ENCODE measurements at places on chromosomes 4 and X. TPM values are rescaled to one million over a fixed set of nuclear protein-coding genes. Genes with fewer than 3 reads are reported as not detected.

Gene CWH43
- not detected for total RNA-seq

Gene NEIL3
- total RNA-seq = 10.8 TPM

Gene GPAT3
- total RNA-seq = 1.8 TPM

Gene CDKL2
- total RNA-seq = 1.4 TPM

Gene SOWAHB
- 0.65 TPM for total RNA-seq

Gene KCTD8
- total RNA-seq = 3.7 TPM

Gene RTL5
- total RNA-seq = 1.9 TPM

Gene ADH7
- total RNA-seq = not detected

Gene DYNLT3
- total RNA-seq = 3.7 TPM

Gene HS6ST2
- total RNA-seq = 3.7 TPM

Gene RAB41
- total RNA-seq = not detected

- H3K36me3 ChIP-seq = no peaks in the 10 kb centered on the region
- H3K27me3 ChIP-seq = no peaks in the 10 kb centered on the region
- no peak for DNase-seq
Measured at GRCh38 chr4:102589743-102590142, 88.6 kb downstream of the NFKB1 start.

GRCh38 chrX:11180571-11180970, 69.4 kb downstream of the HCCS start:
- H3K27ac ChIP-seq = no peak overlapping the region
- no peaks in the 10 kb centered on the region for H3K36me3 ChIP-seq
- no peak overlapping the region for H3K4me3 ChIP-seq
- H3K4me1 ChIP-seq = no peaks in the 10 kb centered on the region
- DNase-seq = no peak

- no peak overlapping the region for H3K27ac ChIP-seq
- H3K27me3 ChIP-seq = no peaks in the 10 kb centered on the region
- peak; percentile 17 for DNase-seq
- no peaks in the 10 kb centered on the region for H3K36me3 ChIP-seq
- no peak overlapping the region for H3K4me3 ChIP-seq
Measured at GRCh38 chrX:41381685-41382084, 47.7 kb downstream of the DDX3X start.

- no peaks in the 10 kb centered on the region for H3K36me3 ChIP-seq
- no peak overlapping the region for H3K4me3 ChIP-seq
- no peaks in the 10 kb centered on the region for H3K27me3 ChIP-seq
- no peak overlapping the region for H3K27ac ChIP-seq
Measured at GRCh38 chr4:160034501-160034900, 931.6 kb downstream of the RAPGEF2 start.

GRCh38 chrX:70402721-70403120, 20.4 kb upstream of the GDPD2 start:
- H3K4me1 ChIP-seq = no peaks in the 10 kb centered on the region
- no peak overlapping the region for H3K4me3 ChIP-seq
- no peak for DNase-seq
- H3K27ac ChIP-seq = no peak overlapping the region
- H3K36me3 ChIP-seq = peaks cover 3% of the 10 kb centered on the region

DNA sequence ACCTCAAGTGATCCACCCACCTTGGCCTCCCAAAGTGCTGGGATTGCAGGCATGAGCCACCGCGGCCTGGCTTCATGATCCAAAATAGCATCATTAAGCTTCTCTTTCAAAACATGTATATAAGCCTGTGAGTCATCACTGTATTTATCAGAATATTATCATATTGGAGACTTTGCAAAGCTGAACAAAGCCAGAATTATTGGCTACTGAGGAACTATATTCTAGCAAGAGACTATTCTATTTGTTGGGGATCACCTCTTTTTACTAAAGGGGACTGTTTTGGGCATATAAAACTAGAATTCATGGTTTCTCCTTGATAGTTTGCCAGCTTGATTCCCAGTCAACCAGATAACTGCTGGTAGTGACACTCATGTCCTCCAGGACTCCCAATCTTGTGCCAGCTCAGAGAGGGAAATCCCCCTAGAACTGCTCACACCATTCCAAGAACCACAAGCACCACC, 40.1 kb downstream of the TET2 start:
- no peak overlapping the region for H3K4me3 ChIP-seq
- no peak for DNase-seq
- H3K27me3 ChIP-seq = no peaks in the 10 kb centered on the region
- no peak overlapping the region for H3K27ac ChIP-seq

- no peak overlapping the region for H3K27ac ChIP-seq
- H3K4me3 ChIP-seq = no peak overlapping the region
- DNase-seq = no peak
Measured at GRCh38 chrX:11382930-11383329, 89.7 kb downstream of the AMELX start.

- H3K27me3 ChIP-seq = no peaks in the 10 kb centered on the region
- no peak overlapping the region for H3K27ac ChIP-seq
- H3K4me1 ChIP-seq = peaks cover 12% of the 10 kb centered on the region
- H3K36me3 ChIP-seq = no peaks in the 10 kb centered on the region
Measured at GRCh38 chr4:6684656-6685055, 9.0 kb upstream of the S100P start.

DNA sequence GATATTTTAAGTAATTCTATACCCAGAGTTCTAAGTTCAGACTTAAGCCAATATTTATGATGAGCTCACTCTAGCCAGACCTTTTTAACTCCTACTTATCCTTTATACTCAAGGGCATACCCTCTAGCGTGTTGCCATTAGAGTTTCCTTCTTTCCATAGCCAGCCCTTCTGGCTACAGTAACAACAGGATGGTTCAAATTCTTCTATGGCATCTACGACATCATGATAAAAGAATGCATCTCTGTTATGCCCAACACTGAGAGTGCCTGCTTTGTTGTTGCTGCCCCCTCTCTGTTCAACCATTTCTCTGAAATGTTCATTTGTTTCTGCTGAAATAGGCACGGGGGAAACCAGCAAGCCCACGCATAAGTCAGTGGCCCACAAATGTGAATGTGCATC, 104.5 kb downstream of the UBE2NL start:
- DNase-seq = no peak
- no peaks in the 10 kb centered on the region for H3K4me1 ChIP-seq
- H3K27ac ChIP-seq = no peak overlapping the region
- no peaks in the 10 kb centered on the region for H3K36me3 ChIP-seq

DNA sequence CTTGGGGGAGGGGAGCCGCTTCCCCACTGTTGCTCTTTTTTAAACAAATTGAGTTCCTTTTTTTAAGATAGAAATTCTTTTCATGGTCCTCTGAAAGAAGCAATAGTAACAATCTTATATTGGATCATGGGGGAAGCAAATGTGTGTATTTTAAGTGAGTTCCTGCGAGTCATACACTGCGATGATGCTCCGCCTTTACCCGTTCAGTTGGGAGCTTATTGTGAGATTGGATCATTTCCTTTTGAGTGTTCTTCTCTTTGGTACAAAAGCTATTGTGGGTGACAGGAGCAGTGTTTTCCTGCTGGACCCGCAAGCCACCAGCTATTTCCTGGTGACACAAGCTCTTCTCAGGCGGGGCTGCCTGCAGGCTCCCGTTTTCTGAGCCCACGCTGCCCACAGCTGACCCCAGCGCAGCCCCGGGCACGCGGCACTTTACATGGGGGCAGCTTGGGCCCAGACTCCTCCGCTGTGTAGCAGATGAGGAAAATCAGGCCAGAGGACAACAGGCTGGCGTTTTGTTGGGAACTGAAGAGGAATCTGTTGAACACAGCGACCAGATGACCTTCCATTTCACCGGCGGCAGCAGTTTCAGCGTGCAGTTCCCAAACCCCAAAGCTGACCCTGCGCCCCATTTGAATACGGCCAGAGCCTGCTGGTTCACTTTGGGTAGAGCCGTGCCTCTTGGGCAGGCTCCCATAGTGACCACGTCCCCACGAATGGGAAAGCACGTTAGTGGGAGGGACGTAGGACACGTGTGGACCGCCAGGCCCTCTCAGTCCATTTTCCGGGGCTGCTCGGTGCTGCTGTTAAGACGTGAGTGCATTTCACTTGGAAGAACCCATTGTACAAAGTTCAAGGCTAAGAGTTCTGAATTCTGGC, 12.2 kb downstream of the TADA2B start:
- no peak overlapping the region for H3K4me3 ChIP-seq
- H3K27ac ChIP-seq = no peak overlapping the region
- H3K36me3 ChIP-seq = peaks cover 4% of the 10 kb centered on the region
- no peak for DNase-seq
- no peaks in the 10 kb centered on the region for H3K27me3 ChIP-seq
- no peaks in the 10 kb centered on the region for H3K4me1 ChIP-seq

GRCh38 chrX:42107495-42108488, 184.4 kb upstream of the CASK start:
- H3K27me3 ChIP-seq = no peaks in the 10 kb centered on the region
- no peak overlapping the region for H3K4me3 ChIP-seq
- no peaks in the 10 kb centered on the region for H3K36me3 ChIP-seq
- DNase-seq = no peak

DNA sequence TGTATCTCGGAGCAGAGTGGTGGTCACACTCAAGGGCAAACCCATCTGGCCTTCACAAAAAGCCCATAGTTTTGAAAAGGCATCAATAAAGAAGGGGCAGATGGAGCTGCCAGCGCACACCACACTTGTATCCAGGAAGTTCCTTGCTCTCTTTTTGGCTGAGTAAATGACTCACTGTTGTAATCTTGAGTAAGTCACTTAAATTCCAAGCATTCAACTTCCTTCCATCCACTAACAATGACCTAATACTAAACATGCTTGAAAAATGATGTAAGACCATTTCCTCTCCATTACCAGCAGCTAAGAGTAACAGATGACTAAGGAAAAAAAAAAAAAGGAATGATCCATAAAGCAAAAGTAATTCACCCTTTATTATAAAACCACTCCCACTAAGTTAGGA, 32.4 kb upstream of the MYOZ2 start:
- H3K4me3 ChIP-seq = no peak overlapping the region
- no peaks in the 10 kb centered on the region for H3K27me3 ChIP-seq
- DNase-seq = no peak
- H3K4me1 ChIP-seq = no peaks in the 10 kb centered on the region

DNA sequence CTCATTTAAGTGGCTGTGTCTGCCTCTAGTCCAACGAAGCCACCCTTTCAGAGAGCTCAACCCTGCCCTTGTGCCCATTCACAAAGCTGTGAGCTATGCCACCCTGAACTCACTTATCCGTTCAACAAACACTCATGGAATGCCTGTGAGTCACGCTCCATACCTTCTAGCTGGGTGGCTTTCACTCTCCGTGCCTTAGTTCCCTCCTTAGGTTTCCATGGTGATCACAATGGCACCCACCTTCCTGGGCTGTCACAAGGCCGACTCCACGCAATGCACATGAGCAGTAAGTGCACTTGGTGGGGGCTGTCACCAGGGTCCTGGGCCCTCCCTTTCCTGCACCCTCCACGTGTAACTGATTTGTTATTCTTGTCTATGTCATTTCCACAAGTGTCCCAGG, 37.2 kb upstream of the PPP2R2C start:
- no peaks in the 10 kb centered on the region for H3K4me1 ChIP-seq
- H3K27ac ChIP-seq = no peak overlapping the region
- no peak for DNase-seq
